Activated T-cell treated with anti-CD3 and anti-CD28 coated beads, Interleukin-2, amount 50 U/mL, for 72 hours (primary cell): ENCODE measurements at places on chromosomes 6 and 20.
A peak's percentile ranks its signal among the peaks of the same experiment; 100 is the strongest.

- peak; percentile 33 for DNase-seq
These were observed 27.2 kb downstream of the DIDO1 start for GRCh38 chr20:62898970-62899632.

DNA sequence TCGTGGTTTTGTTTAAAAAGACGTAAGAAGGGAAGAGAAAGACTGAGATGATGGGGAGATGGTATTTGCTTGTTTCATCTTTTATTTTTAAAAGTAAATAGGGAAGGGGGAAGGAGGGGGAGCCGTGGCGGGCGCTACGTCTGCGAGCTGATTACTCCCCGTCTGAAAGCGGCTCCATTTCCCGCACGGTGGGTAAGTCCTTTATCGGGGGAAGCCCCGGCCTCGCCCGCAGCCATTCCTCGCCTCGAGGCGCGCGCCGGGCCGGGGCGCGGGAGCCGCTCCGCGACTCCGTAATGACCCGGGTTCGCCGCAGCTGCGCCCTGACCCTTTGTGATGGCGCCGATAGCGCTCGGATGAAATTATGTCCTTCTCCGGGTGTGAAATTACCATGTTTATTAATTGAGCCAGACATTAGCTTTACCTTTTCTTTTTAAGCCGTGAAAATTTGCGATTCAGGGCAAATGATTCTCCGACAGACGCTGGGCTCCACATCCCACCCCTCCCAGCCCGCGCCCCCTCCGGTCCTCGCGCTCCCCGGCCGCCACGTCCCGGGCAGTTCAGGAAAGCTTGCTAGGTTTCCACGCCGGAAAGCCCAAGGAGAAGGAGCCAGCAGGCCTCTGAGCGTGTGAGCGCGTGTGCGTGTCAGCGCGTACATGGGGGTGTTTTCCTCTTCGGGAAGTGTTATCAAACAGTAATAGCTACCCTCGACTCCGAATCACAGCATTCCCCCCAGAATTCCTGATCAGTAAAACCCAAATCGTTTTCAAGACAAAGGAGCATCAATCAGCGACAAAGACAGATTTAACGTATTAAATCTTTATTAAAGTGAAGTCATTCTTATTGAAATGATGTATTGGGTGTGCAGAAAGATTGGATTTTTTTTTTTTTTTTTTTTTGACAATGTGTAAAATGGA, 30.0 kb downstream of the TFAP2A start:
- DNase-seq = no peak

DNA sequence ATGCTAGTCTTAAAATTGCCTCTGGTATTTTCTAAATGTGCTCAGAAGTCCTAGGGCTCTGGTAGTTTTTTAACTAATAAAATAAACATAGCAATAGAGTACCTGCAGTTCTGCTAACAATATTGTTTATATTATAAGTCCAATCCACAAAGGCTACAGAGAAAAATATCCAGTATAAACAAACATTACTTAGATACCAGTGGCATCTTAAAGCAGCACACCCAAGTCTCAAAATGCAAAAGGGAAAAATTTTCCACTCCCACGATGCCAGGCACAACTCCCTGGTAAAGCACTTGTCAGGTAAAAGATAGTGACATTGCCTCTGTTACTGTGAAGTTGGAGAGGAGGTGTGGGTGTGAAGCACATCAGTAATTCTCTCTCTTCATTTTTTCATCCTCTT, 123.3 kb downstream of the OGFRL1 start:
- no peak for DNase-seq

DNA sequence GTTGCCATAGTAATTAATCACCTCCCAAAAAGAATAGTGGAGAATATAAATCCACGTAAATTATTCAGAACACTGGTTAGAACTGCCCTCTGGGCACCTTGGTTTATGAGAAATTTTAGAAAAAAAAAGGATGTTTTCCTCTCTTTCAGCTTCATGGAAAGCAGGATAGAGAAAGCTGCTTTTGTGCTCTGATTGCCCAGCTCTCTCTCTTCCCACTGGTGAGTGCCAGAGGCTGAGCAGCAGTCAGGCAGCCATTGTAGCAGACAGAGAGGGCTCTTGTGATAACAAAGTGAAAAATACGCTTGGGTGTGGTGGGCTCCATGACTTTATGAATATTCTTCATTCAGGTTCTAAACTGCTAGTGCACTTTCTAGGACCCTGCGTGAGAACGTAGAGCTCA, 26.4 kb downstream of the SLC35F1 start:
- no peak for DNase-seq

DNA sequence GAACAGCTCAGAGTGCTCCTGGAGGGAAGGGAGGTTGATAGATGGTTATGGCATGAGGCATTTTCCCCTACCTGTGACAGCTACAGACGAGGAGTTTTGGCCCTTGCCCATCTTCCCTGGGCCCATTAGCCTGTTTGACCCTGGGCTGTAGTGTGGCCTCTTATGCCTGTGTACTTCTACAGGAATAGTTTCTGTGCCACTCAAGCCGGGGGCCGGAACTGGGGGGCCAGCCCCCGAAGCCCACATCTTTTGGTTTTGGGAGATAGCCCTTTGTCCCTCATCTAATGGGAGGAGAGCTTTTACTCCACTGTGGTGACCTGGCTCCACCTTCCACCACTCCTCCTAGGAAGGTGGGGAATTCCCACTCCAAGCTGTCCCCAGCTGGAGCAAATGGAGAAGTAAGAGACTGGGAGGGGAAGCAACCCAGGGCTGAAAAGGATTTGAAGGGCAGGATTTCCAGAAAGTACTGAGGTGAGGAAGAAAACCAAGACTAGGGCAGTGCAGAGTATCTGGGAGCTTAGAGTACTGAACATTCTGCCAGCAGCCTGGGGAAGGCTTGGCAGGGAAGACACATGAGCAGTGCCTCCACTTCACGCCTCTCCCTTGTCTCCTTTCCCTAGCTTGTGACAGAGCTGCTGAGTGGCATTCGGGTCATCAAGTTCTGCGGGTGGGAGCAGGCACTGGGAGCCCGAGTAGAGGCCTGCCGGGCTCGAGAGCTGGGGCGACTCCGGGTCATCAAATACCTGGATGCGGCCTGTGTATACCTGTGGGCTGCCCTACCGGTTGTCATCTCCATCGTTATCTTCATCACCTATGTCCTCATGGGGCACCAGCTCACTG, 6.9 kb downstream of the ABCC10 start:
- no peak for DNase-seq

DNA sequence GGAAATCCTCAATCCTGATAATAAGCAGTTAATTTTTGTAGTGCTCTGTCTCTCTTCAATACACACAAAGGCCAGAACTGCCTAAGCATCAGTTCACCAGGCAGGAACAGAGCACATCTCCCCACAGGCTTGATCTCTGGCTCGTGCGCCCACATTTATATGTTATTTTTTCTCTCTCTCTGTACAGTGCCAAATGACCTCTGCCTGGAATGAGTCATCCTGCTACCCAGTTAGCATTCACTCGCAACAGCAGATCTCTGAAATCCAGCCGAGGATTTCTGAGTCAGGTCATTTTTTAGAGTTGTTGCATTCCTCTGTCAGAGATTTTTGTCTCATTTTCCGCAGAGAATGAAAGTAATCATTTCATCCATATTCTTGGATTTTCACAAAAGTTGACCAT, 107.1 kb downstream of the COL12A1 start:
- DNase-seq = no peak

DNA sequence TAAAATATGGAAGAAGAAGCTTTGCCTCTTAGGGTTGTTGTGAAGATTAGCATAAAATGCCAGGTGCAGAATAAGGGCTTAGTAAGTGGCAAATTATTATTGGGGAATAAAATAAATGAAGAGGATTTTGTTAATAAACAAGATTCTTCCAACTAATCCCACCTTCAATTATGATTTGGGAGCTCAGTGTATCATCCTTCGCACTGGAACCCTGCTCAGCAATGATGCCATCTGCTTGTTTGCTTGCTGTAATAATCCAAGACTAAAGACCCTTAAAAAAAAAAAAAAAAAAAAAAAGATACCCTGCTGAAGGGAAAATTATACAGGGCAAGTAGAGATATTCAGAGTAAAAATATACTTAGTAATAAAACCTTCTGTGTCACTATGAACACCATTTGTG, 62.0 kb upstream of the RREB1 start:
- no peak for DNase-seq

- DNase-seq = no peak
These were observed 177.6 kb downstream of the JARID2 start for GRCh38 chr6:15423286-15423993.

DNA sequence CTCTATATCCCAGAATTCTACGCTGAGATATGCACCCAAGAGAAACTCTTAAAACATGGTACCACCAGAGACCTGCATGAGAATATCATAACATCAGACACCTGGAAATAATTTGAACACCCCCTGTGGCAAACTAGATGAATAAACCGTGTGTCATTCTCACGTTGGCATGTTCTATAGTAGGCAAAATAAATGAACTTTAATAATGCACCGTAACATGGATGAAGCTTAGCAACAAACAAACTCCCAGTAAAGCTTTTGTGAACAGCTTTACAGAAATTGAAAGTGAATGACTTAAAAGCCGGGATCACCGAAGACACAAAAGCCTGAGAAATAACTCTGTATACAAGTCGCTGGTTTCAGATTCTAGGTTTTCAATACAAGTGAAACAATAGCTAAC, 1166.8 kb upstream of the CITED2 start:
- DNase-seq = no peak
